ENCODE measurements at places on chromosomes 6 and 20.

DNA sequence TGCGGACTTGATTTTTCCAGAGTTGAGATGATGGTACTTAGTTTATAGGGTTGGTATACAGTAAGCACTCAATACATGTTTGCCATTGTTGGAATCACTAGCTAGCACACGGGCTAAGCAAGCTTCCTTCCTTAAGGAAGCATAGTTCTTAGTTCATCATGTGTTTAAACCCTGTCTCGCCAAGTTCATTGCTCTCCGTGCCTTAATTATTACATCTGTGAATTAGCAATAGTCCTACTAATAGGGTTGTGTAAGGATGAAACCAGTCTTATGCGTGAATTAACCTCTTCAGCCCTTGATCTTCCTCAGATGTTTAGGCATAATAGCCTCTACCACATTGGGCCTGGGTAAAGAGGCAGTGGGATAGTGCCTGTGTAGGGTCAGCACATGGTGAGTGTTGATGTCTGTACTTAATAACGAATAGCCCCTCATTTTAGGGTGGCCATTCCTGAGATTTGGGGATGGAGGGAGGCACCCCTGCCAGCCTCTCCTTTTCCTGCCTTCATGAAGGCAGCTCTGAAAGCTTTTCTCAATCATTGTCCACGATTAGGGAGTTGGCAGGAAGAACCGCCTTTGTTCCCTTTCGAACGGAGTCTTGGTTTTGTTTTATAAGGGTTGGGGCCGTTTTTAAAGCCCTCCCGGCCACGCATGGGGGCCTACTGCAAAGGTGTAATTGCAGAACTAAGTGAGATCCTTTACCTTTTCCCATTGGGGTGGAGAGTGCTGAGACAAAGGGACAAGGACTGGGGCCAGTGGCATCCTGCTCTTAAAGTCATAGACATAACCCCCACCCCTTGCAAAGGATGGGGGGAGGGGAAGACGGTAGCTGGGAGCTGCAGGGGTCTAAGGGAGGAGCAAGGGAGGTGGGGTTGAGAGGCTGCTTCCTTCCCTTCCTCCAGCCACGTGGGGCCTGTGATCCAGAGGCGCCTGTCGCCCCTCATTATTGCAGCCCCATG, 2.1 kb downstream of the DNMT3B start:
- no peak for DNase-seq

- DNase-seq, result no peak
These were observed 29.4 kb downstream of the BMP7 start for GRCh38 chr20:57236813-57237584.

DNA sequence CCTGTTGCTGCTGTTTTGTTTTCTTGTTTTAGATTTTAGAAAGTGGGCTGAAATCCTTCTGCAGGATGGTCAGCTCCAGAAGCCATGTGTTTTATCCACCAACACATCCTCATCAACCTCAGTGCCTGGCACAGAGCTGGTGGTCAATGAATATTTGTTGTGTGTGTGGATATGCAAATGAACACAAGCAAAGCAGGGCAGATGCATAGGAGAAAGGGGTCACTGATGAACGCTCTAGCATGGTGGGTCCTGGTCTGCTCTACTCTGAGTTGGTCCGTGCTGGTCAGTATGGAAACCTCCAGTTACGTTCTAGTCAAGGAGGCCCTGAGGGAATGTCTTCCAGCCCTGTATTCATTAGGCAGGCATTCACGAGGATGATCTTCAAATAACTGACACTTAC, 682.5 kb downstream of the QKI start:
- DNase-seq, result no peak

DNA sequence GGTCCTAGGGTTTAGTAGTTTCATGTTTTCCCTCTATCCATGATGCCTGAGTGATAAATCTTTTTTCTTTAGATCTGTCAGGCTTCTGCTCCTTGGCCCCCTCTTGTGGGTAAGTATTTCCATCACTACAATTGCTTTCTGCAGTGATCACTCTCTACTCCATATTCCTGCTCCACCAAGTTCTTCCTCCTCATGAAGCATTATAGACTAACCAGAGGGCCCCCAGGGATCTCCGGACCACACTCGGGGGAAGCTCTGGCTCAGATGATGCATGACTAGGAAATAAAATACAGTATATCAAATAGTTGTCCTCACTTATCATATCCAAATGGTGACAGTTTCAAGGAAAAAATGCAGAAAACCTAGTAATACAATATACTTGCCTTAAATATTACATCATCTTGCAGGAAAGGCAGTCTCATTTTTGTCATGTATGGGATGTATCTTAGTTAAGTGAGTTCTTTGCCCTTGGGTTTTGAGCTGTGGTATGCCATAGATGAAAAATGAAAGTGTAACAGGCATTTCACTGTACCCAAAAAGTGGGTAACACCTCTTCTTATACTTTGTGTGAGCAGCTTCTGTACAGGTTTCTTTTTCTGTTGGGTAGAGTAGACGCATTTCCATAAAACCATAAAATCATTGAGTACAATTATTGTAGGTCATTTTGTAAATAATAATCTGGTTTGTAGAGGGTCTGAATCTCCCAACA, 200.9 kb upstream of the EYA4 start:
- no peak for DNase-seq

GRCh38 chr20:9294041-9294440, 220.3 kb upstream of the LAMP5 start:
- no peak for DNase-seq

GRCh38 chr6:44367681-44368080, 19.8 kb upstream of the CDC5L start:
- no peak for DNase-seq

DNA sequence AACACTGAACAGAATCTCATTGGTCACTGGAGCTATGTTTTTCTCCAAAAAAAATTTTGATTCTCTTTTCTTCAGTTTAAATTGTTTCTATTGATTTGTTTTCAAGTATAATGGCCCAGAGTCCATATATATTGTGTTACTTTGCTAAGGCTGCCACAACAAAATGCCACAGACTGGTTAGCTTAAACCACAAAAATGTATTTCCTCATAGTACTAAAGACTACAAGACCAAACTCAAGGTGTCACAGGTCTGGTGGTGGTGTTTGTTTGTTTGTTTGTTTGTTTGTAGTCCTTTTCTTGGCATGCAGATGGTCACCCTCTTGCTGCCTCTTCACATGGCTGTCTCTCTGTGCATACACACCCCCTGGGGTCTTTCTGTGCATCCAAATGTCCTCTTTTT, 34.0 kb downstream of the BMP5 start:
- DNase-seq, result no peak

- no peak for DNase-seq
These were observed 947.4 kb upstream of the CITED2 start for GRCh38 chr6:140321891-140322290.

GRCh38 chr6:36616893-36617521, 22.8 kb downstream of the SRSF3 start:
- no peak for DNase-seq

Measured in stimulated activated CD8-positive, alpha-beta memory T cell treated with anti-CD3 and anti-CD28 coated beads, Interleukin-15, amount 100 ng/mL, for 4 hours (primary cell).